Hindlimb muscle (tissue), 1 donor: ENCODE measurements at places on chromosomes 6 and 20.

DNA sequence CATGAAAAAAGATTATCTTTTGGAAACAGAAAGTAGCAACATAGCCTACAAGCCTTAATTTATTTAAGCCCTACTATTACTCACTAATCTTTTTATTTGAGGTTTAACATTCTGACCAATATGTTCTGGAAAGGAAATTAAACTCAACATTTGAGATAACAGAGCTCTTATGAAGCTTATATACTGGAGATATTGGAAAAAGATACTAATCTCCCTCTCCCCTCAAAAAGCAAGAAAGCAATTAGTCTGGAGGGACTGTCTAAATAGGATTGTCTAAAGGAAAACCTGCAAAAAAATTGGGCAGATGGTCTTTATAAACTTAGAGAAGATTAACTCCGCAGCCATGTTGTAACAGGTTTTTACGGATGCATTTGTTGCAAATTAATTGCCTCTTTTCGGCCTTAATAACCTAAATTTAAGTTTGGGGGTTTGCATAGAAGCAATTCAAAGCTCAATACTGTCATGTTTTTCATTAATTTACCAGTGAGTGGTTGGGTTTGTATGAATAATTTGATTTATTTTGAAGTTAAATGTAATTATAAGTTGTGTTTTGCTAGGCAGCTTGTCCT lies 79.1 kb downstream of the SHLD1 start:
- no peak for DNase-seq

DNA sequence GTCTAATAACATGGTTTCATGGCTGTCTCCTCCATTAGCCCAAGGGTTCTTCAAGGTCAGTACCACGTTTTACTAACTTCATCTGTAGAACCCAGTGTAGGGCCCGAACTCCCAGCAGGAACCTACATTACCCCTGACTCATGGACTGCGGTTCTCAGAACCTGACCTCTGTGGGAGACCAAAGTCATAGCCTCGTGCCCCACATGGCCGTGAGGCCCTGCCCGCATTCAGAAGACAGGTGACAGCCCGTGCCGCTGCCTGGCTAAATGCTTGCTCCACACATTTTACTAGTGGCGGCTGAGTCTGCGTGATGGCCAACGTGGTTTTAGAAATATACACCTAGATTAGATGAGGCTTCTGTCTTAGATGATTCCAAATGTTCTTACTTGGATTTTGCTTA lies 94.9 kb downstream of the CDH4 start:
- no peak for DNase-seq

DNA sequence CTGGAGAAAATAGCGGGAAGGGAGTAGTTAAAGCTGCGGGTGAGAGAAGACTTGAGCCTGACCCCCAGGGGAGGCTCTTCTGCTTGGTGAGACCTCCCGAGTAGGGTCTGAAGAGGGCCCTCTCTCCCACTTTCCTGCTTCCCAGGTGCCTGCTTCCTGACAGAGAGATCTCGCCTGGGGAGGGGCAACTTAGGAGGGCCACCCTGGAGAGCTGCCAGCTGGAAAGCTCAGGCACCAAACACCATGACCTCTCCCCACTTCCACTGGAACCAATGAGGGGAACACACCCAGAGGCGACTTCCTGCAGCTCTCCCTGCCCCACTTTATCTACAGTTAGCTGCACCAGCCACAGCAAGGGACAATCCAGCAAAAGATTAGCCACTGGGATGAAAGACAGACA lies 208.0 kb downstream of the TBXT start:
- no peak for DNase-seq

GRCh38 chr6:69827276-69827893 lies 30.6 kb upstream of the LMBRD1 start:
- no peak for DNase-seq

- no peak for DNase-seq
These were observed 59.6 kb upstream of the ZFP64 start for GRCh38 chr20:52251136-52251700.

GRCh38 chr6:40472353-40472752 lies 114.8 kb downstream of the LRFN2 start:
- no peak for DNase-seq
